ENCODE measurements at places on chromosomes 6 and 20.

DNA sequence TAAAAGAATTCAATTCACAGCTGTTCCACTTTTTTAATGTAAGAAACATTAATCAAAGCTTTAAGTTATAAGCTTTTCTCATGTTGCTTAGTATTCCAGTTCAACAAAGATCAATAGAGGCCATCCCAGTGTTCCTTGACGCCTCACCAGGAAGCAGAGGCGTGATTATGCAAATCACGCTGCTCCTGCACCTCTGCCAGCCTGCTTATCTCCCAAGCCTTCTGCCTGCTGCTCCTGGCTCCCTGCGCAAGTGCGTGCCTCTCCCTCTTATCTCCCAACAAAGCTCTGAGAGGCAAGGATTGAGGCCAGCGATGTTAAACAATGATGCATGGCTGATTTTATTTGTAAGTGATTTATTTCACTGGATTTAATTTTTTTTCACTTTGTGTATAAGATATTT is 42.8 kb downstream of the INSM1 start:
- peak; percentile 84 for DNase-seq

GRCh38 chr20:62267543-62267942 is 29.2 kb downstream of the OSBPL2 start:
- no peak for DNase-seq

DNA sequence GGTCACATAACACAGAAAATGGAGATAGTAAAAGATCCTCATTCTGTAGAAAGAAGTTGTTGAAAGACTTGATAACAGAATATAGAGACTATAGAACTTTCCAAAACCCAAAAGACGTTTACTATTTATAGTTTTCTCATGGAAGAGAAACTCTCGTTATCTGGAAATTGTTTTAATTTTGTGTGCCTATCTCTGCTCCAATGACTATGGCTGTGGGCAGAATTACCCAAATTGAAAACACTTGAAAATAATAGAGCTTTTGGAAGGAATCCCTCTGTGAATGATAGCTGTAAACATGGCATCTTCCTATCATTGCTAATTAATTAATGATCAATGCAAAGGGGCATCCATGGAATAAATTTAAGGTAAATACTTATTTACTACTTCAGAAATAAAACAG is at the start of gene DEFB114:
DEFB114 (minus strand) TSS at position 101 of the 400 bp plus-strand sequence; CDS start at position 42, 59 bp downstream.
- DNase-seq: no peak

DNA sequence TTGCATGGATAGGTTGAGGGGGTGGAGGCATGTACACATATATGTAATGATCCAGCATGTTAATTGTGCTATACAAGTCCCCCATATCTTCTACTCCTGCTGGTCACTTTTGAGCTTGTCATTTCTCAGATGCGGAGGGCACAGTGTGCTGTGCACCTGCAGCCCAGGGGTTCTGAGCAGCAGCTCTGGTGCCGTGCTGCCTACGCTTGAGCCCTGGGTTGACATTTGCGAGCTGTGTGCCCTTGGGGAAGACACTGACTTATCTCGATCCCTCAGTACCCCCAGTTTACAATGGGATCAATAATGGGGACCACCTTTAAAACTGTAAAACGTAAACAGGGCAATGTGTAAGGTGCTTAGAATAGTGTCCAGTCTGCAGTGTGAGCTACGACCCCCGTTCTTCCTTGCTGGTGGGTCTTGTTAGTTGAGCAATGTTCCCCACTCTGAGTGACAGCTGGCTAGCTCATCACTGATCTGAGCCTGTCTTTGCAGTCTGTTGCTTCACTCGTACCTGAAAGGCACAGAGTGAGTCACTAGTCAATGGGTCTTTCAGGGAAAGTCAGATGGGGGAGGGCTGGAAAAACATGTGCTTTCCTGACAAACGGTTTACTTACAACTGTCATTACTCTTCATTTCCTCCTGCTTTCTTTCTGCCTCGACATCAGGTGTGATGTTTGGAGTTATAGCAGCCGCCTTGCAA is 91.7 kb downstream of the SLC2A10 start:
- DNase-seq: no peak

DNA sequence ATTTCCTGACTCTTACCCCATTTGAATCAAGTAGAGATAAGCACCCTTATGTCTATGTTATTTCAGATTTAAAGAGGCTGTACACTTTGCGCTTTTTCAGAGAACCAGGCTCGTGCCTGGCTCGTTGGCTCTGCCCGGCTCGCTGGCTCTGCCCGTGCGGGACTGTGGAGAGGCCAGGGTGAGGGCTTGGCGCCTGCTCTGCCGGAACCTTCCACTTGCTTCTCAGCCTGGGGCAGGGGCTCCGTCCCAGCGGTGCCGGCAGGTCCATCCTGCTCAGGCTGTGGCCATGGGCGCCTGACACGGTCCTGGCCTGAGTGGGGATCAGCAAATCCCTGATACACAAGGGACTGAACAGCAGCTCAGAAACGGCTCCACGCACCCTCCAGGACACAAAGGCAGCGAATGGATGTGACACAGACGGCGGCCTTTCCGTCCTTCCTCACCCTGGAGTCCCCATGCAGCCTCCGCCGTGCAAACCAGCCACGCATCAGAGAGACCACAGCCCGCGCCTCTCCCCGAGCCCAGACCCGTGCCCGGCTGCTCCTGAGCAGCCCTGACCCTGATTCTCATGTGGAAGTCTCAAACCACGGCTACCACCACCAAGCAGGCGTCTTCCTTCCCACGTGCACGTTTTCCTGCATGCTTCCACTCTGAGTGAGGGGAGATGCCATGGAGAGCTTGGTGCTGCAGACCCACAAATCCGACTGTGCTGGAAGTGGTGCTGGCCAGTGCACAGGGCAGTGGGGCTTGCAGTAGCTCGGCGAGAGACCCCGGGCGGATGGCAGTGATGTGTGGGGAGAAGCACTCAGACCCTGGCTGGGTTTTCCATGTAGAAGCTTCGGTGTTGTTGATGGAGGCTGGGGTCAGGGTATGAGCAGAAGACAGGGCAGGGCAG is 233.9 kb downstream of the ERMARD start:
- DNase-seq: no peak

DNA sequence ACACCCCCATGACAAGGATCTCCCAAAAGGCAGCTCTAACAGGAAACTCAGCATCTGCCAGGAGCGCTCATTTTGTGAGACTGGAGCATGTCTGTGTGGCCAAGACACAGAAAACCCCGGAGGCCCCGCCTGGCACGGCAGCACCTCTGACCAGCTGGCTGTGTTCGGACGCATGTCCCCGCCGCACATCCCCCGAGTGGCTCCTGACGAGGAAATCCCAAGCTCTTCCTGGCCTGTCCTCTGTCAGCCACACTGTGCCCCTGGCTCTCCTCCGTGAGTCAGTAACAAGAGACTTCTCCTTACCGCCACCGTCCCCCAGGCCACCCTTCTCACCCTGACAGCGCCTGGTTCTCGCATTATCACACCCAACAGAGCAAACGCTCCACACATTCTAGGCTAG is 14.4 kb downstream of the SLC2A4RG start:
- no peak for DNase-seq

GRCh38 chr6:5139828-5140771 is 55.0 kb downstream of the PPP1R3G start:
- DNase-seq: no peak

DNA sequence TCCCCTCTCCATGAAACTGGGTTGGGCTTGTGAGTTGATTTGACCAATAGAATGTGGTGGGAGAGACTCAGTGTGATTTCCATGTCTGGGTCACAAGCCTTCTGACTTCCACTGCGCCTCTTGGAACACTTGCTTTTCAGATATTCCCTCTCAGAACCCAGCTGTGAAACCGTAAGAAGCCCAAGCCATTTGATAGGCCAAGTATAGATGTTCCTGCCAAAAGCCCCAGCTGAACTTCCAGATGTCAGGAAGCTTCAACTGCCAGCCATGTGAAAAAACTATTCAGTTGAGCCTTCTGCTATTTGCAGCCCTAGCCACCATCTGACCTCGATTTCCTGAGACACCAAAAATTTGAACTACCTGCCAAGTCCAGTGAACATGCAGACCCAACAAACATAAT is 387.8 kb upstream of the GJE1 start:
- no peak for DNase-seq

DNA sequence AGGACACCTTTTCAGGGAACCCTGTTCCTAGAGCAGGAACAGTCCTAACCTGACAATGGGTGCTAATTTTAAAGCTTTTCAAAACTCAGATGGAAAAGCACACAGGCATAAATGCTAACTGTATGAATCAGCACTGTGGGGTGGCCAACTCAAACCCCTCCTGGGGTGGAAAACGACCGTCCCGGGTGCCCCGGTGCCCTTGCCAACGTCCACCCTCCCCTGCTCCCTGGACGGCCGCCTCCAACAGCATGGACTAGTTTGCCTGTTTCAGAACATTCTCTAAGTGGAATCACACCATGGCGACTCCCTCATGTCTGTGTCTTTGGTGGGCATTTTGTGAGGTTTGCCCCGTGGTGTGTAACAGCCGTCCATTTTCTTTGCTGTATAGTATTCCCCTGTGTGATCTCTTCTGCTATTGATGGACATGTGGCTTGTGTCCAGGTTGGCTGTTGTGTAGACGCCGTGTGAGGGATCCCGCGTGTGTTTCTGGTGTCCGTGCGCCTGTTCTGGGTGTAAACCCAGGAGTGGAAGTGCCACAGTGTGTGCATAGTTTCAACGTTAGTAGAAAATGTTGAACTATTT is 5.8 kb downstream of the COL20A1 start:
- DNase-seq: no peak

- no peak for DNase-seq
Measured at GRCh38 chr20:19867074-19867473, 109.0 kb downstream of the RIN2 start.

GRCh38 chr6:91465393-91465792 is 878.5 kb upstream of the MAP3K7 start:
- no peak for DNase-seq

- no peak for DNase-seq
Measured at GRCh38 chr6:117955684-117956256, 48.7 kb downstream of the SLC35F1 start.

- DNase-seq: no peak
Measured at GRCh38 chr6:138182939-138183789, 21.4 kb downstream of the ARFGEF3 start.

GRCh38 chr6:27096834-27097511 is 150.5 kb upstream of the PRSS16 start:
- no peak for DNase-seq

DNA sequence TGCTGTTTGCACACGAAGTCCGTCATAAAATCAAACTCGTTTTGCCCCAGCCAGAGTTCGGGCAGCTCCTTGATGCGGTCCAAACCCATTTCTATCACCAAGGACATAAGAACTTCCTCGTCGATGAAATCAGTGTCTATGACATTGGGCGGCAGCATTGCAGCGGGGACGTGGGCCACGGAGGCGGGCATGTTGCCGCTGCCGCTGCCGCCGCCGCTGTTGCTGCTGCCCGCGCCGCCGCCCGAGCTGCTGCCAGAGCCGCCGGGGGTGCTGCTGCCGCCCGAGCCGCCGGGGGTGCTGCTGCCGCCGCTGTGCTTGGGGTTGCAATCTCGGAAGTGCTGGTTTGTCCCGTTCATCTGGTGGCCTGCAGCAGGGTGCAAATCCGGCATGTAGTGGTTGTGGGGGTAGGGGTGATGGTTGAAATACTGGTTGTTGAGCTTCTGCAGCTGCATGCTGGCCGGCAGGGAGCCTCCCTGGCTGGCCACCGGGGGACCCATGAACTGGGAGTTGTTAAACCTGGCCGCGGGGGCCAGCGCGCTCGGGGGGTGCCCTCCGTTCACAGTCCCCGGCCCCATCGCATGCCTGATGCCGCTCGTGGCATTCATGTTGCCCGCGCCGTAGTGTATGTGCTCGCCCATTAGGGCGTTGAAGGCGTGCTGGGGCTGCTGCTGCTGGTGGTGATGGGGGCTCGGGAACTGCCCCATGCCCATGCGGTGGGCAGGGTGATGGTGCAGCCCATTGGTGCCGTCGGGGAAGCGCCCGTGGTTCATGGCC is 1.1 kb downstream of the CITED2 start:
- peak; percentile 61 for DNase-seq

GRCh38 chr6:155212616-155213380 is 51.0 kb upstream of the CLDN20 start:
- no peak for DNase-seq

DNA sequence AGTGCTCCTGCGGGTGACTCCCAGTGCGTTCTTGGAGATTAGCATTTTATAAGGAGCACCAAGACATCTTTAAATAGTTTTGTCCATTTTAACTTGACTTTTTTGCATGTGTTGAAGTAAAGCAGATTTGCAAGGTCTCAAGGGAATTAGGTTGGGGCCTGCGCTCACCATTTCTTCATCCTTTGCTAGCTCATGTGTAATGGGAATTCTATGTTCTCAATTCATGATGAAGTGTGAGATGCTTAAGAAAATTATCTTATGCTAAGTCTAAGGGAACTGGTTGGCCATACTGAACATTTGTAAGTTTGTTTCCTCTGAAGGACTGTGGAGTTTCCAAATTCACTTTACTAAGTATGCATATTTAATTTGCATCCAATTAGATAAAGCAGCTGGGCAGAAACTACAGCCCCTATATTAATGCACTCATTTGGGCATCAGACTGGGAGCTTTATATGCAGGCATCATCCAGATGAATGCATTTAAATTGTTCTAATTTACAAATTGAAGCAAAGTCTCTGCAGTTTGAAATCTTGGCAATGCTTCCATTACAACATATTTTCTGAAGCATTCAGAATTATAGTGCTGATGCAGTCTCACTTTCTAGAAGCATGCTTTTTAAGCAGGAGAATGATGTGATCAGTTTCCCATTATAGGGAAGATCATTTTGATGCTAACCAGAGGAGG is 108.3 kb upstream of the AKAP12 start:
- DNase-seq: no peak

DNA sequence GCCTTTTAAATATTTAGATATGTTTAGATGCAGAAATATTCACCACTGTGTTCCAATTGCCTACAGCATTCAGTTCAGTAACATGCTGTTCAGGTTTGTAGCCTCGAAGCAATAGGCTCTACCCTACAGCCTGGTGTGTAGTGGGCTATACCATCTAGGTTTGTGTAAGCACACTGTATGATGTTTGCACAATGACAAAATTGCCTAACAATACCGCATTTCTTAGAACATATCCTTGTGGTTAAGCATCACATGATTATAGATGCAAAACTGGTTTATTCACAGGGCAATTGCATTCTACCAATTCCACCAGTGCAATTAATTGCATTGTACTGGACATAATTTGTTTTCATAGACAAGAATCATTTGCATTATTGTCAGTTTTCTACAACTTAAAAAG is 7.9 kb upstream of the SLC22A16 start:
- no peak for DNase-seq

Measured in NCI-H526 treated with DMSO at 0.1 percent for 48 hours (cell line).